Panc1 (cell line): ENCODE measurements at places on chromosomes 1 and 21. TPM values are rescaled to one million over a fixed set of nuclear protein-coding genes. Genes with fewer than 3 reads are reported as not detected.

Gene CFHR3
- total RNA-seq, result not detected

Gene POGK
- total RNA-seq, result 49.5 TPM

DNA sequence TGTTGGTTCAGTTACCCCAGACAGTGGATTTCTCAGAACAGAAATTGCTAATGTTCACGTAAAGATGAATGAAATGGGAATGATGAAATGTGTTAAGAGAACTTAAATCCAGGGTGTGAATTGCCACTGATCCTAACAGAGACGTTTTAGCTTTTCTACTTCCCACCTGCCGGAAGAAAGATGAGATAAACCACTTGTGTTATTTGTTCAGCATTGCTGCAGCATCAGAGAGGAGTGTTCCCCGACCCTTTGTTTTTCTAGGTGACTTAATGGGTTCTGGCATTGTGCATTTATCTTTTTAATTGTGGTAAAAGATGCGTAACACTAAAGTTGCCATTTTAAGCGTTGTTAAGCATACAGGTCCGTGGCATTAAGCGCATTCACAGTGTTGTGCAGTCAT is 122.3 kb downstream of the GALNT2 start:
- no peaks in the 10 kb centered on the region for H3K27me3 ChIP-seq
- peaks cover 22% of the 10 kb centered on the region for H3K4me1 ChIP-seq
- no peak for DNase-seq
- no peak overlapping the region for H3K4me3 ChIP-seq
- H3K27ac ChIP-seq, result no peak overlapping the region

GRCh38 chr1:71561206-71561605 is 480.4 kb upstream of the ZRANB2 start:
- DNase-seq, result no peak
- no peaks in the 10 kb centered on the region for H3K27me3 ChIP-seq
- H3K27ac ChIP-seq, result no peak overlapping the region
- no peaks in the 10 kb centered on the region for H3K36me3 ChIP-seq
- H3K4me3 ChIP-seq, result no peak overlapping the region

- H3K4me1 ChIP-seq, result no peaks in the 10 kb centered on the region
- no peak for DNase-seq
- H3K36me3 ChIP-seq, result no peaks in the 10 kb centered on the region
- H3K27me3 ChIP-seq, result no peaks in the 10 kb centered on the region; the same call in 1 of the 2 replicates
- no peak overlapping the region for H3K4me3 ChIP-seq
- no peak overlapping the region for H3K27ac ChIP-seq
Observed at GRCh38 chr1:5709461-5709975, 282.7 kb downstream of the NPHP4 start.

- no peaks in the 10 kb centered on the region for H3K27me3 ChIP-seq
- no peak overlapping the region for H3K27ac ChIP-seq
- no peak for DNase-seq
- no peak overlapping the region for H3K4me3 ChIP-seq
- peaks cover 8% of the 10 kb centered on the region for H3K36me3 ChIP-seq
Observed at GRCh38 chr1:64865105-64865757, 101.1 kb downstream of the JAK1 start.

DNA sequence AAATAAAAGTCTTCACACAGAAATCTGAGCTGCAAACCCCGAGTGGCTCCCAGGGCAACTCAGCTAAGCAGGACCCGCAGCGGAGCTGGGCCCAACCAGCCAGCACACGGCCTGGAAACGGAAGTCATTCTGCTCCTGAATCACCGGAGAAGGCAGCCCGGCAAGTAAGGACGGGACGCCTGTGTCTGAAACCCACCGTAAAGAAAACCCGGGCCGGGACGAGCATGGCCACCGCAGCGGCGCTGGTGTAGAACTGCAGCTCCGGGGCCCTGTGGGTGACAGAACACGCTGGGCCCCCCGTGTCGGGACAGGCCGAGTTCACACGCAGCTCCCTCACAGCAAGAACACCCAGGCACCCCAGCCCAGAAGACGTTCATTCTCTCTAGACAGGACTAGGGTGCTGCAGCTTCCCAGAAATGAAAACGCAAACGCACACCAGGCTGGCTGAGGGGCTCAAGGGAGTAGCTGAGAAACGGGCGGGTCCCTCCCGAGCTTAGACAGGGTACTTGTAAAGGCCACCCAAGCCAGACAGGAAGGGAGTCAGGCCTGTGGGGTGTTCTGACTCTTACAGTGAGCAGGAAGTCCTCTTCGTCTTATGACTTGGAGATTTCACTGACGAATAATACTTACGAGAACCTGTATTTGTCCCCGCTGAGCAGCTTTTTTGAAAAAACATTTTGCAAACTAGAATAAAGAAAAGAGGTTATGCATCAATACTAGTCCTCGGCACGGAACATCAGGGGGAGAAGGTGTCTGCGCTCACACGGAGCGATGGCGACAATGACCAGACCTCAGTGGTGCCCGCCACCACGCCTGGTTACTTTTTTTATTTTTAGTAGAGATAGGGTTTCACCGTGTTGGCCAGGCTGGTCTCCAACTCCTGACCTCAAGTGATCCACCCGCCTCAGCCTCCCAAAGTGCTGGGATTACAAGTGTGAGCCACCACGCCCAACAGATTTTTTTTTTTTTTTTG is 10.9 kb upstream of the CDK11B start:
- no peak overlapping the region for H3K27ac ChIP-seq
- no peaks in the 10 kb centered on the region for H3K4me1 ChIP-seq
- DNase-seq, result no peak
- H3K27me3 ChIP-seq, result no peaks in the 10 kb centered on the region
- no peak overlapping the region for H3K4me3 ChIP-seq

GRCh38 chr1:23810818-23811540 is 10.4 kb upstream of the GALE start:
- H3K27me3 ChIP-seq, result no peaks in the 10 kb centered on the region
- no peak for DNase-seq
- H3K36me3 ChIP-seq, result no peaks in the 10 kb centered on the region
- H3K27ac ChIP-seq, result no peak overlapping the region
- no peaks in the 10 kb centered on the region for H3K4me1 ChIP-seq
- H3K4me3 ChIP-seq, result no peak overlapping the region

- no peak for DNase-seq
- H3K27me3 ChIP-seq, result no peaks in the 10 kb centered on the region
- peaks cover 51% of the 10 kb centered on the region for H3K4me1 ChIP-seq
- peak overlapping the region; percentile 96 for H3K27ac ChIP-seq
Observed at GRCh38 chr1:26278724-26279455, 996 bp upstream of the SH3BGRL3 start.

GRCh38 chr1:10794724-10795275 is 1.6 kb downstream of the CASZ1 start:
- DNase-seq, result no peak
- H3K36me3 ChIP-seq, result no peaks in the 10 kb centered on the region
- H3K4me3 ChIP-seq, result peak overlapping the region; percentile 69

DNA sequence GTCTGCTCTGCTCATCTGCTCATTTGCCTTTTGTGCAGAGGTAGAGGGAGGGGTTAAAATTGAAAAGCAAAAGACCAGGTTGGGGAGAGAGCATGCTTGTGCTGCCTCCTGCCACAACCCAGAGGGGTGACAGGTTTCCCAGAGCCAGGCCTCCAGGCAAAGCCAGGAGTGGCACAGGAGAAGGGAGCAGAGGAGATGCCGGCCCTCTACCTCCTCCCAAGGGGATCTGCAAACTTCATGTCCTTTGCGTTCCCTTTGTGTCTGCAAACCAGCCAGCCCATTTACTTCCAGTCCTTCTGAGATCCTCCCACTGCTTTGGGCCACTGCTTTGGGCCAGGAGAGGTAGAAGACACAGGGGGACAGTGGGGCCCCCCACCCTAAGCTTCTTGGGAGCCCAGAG is 67.8 kb downstream of the EPHB2 start:
- H3K4me3 ChIP-seq, result no peak overlapping the region
- no peaks in the 10 kb centered on the region for H3K4me1 ChIP-seq
- no peaks in the 10 kb centered on the region for H3K27me3 ChIP-seq

- no peak overlapping the region for H3K4me3 ChIP-seq
- no peaks in the 10 kb centered on the region for H3K36me3 ChIP-seq
- H3K27ac ChIP-seq, result no peak overlapping the region
- no peak for DNase-seq
Observed at GRCh38 chr1:65558215-65558614, 137.7 kb downstream of the LEPR start.

GRCh38 chr1:225755671-225756319 is 21.8 kb upstream of the SRP9 start:
- no peaks in the 10 kb centered on the region for H3K36me3 ChIP-seq
- H3K27ac ChIP-seq, result 0 out of 2 replicates have a peak overlapping the region, but pooled peaks have one; percentile 3
- no peaks in the 10 kb centered on the region for H3K27me3 ChIP-seq
- no peak overlapping the region for H3K4me3 ChIP-seq
- H3K4me1 ChIP-seq, result peaks cover 9% of the 10 kb centered on the region

GRCh38 chr1:164755690-164756089 is 196.7 kb downstream of the PBX1 start:
- H3K36me3 ChIP-seq, result no peaks in the 10 kb centered on the region
- no peak overlapping the region for H3K4me3 ChIP-seq
- no peaks in the 10 kb centered on the region for H3K27me3 ChIP-seq

DNA sequence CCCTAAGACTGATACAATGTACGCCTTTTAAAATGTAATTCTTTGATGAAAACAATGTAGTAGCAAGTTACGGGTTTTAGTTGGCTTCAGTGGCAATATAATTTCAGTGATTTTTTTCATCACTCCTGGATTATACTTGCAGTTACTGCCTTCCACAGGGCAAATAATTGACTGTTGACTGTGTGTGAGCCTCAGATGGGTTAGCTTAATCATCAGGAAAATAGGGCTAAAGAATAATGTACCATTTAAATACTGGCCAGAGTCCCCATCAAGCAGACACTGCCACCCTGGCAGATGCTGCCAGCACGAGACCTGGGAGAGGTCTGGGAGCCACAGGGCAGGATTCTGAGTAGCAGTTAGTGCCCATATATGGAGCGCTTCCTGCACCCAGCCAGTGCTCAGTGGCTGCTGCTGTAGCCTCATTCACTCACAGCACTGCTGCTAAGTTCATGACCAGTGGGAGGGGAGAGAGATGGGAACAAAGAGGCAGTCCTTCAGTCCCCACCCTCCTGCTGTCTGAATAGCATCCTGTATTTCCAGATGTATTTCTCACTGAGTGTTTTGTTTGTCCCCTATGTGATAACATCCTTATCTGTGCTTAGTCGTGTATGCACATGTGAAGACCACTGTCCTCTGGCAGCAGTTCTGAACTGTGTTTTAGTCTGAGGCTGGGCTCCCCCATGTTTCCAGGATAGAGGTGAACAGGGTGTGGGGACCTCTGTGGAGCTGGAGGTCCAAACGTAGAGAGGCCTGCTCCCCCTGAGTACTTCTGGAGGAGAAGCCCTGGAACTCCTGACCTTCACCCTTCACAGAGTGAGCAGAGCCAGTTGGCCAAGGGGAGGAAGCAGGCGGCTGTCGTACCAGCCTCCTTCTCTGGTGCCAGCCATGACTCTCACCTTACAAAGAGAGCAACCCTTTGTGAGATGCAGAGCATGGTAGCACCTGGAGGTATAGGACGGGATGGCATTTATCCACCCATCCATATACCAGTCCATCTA is 80.4 kb downstream of the ADARB1 start:
- H3K4me1 ChIP-seq, result no peaks in the 10 kb centered on the region
- no peaks in the 10 kb centered on the region for H3K36me3 ChIP-seq
- H3K4me3 ChIP-seq, result no peak overlapping the region
- no peak overlapping the region for H3K27ac ChIP-seq
- no peak for DNase-seq
- H3K27me3 ChIP-seq, result no peaks in the 10 kb centered on the region

GRCh38 chr1:211843507-211844298 is 13.1 kb upstream of the LPGAT1 start:
- H3K4me1 ChIP-seq, result no peaks in the 10 kb centered on the region; the same call in 1 of the 2 replicates
- H3K27me3 ChIP-seq, result no peaks in the 10 kb centered on the region
- no peaks in the 10 kb centered on the region for H3K36me3 ChIP-seq
- H3K4me3 ChIP-seq, result no peak overlapping the region
- no peak for DNase-seq

DNA sequence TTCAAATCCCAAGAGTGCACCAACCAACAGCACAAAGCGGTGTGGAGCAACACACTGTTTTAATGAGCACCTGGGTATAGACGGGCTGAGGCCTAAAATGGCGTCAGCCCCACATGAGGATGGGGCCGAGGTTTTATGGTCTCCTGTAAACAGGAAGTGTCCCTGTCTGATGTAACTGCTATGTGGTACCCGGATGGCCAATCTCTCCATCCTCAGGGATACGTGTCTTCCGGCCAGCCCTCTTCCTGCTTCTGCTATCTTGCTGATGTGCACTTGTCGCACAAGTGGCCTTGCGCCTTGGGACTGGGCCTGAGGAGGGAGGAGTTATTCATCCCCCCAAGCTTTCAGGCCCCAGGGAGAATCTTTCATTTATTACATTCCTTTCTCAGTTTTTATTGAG is 73.5 kb downstream of the CNST start:
- no peaks in the 10 kb centered on the region; the same call in 1 of the 2 replicates for H3K36me3 ChIP-seq
- DNase-seq, result no peak
- no peak overlapping the region for H3K27ac ChIP-seq
- no peaks in the 10 kb centered on the region for H3K27me3 ChIP-seq
